ENCODE measurements at places on chromosomes 7 and 10.

GRCh38 chr10:70990681-70991080, 102.3 kb upstream of the PCBD1 start:
- DNase-seq, result no peak

DNA sequence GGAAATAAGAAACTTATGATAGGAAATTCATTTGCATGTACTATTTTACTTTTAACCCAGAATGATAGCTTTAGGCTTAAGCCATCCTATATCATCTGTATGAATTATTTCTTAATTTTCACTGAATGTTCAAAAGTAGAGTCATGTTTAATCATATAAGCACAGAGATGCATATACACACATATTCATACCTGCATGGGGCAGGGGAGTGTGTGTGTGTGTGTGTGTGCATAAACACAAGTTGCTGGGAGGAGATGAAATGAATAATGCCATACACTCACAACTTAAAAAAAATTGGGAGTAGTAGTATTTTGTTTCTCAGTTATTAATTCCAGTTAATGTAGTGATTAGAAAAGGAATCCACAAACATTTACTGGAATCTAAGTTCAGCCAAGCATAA, 83.1 kb upstream of the IKZF1 start:
- no peak for DNase-seq

DNA sequence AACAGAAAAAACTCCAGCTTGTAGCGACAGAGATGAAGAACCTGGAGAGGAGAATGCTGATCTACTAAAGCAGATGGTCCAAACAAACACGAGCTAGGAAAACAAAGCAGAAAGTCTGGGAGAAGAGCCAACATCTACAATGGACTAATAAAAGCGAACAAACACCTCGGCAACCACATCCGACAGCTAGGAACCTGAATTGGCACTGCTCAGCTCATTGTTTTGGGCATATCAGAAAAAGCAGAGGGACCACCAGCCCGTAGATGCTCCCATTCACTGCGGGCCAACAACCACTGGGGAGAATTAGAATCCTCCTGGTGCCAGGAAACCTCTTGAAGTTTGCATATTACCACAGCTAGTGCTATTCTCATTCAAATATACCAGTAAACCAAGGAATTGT, 204.7 kb downstream of the NXPH1 start:
- DNase-seq, result peak; percentile 99

DNA sequence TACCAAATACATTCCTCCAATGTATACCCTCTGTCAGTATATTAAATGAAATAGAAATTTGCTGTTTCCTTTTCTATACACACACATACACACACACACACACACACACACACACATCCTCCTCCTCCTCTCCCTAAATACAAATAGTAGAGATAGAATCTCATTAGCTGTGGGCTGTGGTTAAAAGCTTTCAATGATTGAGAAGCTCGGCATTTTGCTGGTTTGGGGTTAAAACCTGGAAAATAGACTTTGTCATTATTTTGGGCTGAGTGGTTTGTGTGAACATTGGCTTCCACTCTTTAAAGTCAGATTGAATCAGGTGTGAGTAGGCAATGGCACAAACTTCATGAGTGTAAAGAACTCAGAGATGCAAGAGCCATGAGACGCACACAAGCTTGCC, 596.0 kb downstream of the XPNPEP1 start:
- no peak for DNase-seq

DNA sequence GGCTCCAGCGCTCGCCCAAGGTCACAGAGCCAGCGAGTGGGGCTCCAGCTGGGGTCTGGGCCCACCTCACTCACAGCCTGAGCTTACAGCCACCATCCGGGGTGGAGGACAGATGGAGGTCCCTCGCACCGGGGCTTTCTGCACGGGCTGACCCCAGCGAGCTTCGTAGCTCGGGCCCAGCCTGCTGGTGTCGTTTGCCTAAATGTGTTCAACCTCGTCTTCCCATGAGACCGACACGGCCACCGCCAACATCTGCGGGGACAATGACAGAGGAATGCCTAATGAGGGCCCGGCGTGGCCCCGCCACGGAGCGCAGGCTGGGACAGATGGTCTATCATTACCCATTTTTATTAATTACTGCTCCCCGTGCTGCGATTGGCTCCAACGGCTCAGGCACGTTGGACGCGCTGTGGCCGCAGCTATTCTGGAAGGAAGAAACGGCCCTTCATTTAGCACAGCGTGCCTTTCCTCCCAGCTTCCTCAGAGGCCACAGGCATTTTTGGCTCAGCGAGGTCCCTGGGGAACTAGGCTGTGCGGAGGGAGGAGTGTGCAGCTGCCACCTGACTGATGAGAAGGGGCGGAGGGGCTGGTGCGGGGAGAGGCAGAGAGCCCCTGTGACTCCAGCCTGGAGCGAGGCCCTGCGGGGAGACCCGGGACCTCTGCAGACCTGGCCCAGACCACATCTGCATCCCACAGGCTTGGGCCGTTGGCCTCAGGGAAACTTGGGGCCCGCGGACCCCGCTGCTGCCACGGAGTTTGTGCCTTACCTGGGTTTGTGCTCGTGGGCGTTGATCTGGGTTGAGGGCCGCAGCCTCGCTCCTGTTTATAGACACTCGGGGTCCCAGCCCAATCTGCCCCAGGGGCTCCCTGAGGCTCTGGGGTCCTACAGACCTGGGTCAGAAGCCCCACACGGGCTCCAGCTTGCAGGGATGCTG, 22.9 kb upstream of the ELFN1 start:
- DNase-seq, result peak; percentile 92

- DNase-seq, result no peak
Observed at GRCh38 chr10:95295031-95295755, 4.4 kb upstream of the PDLIM1 start.

- DNase-seq, result no peak
Observed at GRCh38 chr7:101691822-101692384, 62.8 kb upstream of the MYL10 start.

DNA sequence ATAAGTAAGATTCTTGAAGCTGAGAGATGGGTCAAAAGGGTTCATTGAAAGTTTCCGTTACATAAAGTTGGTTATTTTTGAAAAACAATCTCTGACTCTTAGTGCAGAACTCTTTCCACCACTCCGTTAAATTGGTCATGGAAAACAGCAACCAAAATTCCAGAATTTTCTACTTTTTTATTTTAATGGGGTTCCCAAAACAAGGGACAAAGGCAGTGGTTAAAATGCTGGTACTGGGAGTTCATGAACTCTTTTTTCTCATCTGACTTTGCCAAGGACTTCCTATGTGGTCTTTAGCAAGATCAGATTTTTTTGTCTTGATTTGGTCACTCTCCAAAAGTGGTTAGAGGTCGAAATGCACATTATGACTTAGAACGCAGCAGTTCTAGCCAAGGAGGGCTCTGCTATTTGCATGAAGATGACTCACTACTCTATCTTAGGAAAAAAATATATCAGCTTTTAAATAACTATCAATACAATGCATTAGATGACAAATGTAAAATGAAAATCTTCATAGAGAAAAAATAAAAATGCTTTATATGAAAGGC, 145.7 kb downstream of the REEP3 start:
- DNase-seq, result no peak

DNA sequence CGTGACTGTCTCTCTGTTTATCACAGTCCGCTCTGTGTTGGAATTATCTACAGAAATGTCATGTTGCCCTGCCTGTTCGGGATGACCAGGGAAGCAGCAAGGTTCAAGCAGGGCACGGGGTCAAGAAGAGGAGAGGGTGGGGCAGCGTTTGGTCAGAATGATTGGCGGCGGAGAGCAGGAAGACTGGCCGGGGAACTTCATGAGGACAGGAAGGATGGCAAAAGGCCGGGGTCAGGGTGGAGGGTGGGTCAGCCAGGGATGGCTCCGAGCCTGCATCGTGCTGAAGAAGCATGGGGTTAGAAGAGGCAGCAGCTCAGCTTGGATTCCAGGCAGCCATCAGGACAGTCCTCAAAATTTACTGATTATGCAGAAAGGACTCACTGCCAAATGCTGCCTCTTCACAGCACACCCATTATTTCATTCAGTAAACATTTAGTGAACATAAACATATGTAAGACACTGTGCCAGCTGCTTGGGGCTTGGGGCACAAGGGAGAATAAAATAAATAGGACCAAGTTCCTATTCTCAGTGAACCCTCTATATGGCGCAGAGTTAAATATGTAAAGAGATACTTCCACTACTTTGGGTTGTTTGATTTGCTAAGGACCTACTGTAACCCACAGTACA, 42.8 kb downstream of the WNT2 start:
- no peak for DNase-seq

GRCh38 chr7:151503902-151504714, 15.6 kb downstream of the RHEB start:
- no peak for DNase-seq

GRCh38 chr7:128937271-128937646, 468 bp upstream of the IRF5 start:
- no peak for DNase-seq

GRCh38 chr7:129774871-129775694, 163.6 kb downstream of the NRF1 start:
- no peak for DNase-seq

Measured in NCI-H1694 (cell line).